ENCODE measurements at places on chromosomes 1 and 21.

DNA sequence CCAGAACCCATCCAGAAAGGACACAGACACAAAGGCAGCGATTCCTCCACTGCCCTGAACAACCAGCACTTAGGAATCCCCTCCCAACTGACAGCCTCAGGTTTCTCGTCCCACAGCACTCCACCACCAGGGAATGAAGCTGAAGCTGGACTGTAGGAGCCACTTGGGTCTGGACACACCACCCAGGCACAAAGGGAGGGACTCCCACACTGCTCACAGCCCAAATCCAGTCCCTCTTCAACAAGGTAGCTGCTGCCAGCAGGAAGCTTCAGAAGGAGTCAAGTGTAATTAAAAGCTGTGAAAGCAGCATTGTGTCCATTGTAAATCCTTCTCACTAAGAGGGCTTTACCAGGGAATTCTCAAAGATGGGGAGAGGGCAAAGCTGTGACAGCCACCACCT is 29.0 kb downstream of the LMX1A start:
- no peak for DNase-seq

DNA sequence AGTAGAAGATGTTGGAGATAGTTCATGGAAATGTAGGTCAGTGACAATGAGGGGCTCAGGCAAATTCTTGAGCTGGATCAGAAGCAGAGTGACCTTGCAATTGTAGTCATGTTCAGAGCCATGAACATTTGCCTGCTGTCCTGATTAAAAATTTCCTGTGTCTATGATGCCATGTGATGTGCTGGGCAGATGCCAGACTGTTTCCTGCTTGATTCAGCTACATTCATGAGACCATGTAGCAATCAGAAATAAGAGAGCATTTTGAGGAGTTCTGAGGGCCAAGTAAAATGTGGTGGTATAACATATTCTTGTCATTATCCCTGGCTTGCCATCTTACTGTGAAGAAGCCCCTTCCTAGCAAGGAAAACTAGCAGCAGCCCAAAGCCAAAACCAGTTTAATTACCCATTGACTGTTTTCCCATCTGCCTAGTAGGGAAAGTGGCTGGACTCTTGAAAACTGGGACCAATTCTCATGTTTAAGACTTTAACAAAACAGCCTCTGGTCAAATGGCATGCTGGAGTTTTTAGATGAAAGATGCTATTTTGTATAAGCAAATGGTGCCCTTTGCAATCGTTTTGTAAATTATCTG is 118.3 kb downstream of the NOS1AP start:
- no peak for DNase-seq

- DNase-seq = no peak
Observed at GRCh38 chr1:177341773-177342172, 171.0 kb downstream of the BRINP2 start.

DNA sequence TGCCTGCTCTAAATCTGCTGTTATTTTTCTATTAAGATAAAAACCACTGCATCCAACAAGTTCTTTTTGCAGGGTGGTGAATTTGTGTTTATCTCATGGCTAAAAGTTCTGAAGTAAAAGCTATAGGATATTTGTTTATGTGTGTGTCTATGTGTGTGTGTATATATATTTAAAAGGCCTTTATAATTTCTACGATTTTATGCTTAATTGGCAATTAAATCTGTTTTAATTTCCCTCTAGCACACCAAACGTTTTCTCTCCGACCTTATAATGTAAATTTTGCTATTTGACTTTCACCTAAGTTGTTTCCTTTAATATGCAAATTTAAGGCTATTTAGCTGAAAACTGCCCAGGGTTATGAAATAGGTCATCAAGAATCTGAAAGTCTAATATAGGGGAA is 19.8 kb upstream of the HPDL start:
- no peak for DNase-seq

DNA sequence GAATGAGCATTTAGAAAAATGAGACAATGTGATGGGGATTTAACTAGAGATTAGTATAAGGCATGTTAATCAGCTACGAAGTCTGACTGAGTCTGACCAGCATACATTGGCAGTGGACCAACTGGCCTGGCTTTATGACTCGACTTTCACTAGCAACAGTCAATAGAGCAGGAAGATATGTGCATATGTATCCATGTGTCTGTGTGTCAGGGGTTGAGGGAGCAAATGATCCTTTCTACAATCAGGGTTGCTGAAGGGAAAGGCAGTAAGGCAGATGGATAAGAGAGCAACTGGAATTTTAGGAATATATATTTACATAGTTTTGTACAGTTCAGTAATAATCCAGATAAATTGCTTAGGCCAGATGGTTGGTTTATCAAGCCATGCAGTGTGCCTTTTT is 645.6 kb downstream of the PLA2G4A start:
- DNase-seq = no peak

GRCh38 chr1:174940646-174941175 is 59.0 kb upstream of the CACYBP start:
- DNase-seq = no peak

GRCh38 chr1:184197831-184198230 is 146.3 kb downstream of the TSEN15 start:
- DNase-seq = no peak

GRCh38 chr1:178938959-178939317 is 68.1 kb upstream of the ANGPTL1 start:
- no peak for DNase-seq

- DNase-seq = no peak
Observed at GRCh38 chr1:27027575-27028250, 15.1 kb upstream of the TENT5B start.

- no peak for DNase-seq
Observed at GRCh38 chr1:57319165-57319564, 104.7 kb downstream of the DAB1 start.

Data from hippocampal formation (tissue), 2 donors.